NCI-H345 (cell line): ENCODE measurements at places on chromosomes 16 and 17.

DNA sequence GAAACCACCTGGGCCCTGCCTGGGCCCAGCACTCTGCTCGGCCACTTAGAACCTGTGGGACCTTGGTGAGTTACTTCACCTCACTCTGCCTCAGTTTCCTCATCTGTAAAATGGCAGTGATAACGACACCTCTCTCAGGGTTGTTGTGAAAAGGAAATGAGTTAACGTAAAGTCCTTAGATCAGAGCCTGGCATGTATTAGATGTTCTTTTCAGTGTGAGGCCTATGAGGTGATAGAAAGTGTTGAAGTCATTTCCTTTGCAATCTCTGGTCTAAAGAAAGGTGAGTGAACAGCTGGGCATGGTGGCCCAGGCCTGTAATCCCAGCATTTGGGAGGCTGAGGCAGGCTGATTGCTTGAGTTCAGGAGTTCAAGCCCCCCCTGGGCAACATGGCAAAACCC is 51.7 kb upstream of the LGALS9 start:
- no peak for DNase-seq

DNA sequence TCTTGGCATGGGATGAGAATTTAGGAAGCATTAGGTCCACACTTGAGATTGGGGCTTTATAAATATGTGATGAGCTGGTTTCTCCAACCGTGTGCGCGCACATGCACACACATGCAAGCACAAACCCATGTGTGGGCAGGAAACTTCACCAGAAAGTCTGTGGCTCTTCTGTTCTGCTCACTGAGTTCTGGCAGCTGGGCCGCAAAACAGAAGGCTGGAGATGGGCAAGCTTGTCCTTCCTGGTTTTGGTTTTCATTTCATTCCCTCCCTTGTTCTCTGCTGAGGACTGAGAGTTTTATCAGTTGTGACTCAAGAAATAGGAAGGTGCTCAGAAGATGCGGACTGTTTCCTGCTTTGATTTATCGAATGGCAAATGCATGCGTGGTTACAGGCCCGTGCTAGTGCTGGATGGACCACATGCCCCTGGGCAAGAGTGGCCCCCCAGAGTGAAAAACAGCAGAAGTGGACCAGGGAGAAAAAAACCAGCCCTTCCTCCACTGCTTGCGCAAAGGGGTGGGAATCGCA is 14.1 kb downstream of the MAP3K14 start:
- no peak for DNase-seq

GRCh38 chr17:72816406-72816805 is 276.1 kb downstream of the SLC39A11 start:
- no peak for DNase-seq

DNA sequence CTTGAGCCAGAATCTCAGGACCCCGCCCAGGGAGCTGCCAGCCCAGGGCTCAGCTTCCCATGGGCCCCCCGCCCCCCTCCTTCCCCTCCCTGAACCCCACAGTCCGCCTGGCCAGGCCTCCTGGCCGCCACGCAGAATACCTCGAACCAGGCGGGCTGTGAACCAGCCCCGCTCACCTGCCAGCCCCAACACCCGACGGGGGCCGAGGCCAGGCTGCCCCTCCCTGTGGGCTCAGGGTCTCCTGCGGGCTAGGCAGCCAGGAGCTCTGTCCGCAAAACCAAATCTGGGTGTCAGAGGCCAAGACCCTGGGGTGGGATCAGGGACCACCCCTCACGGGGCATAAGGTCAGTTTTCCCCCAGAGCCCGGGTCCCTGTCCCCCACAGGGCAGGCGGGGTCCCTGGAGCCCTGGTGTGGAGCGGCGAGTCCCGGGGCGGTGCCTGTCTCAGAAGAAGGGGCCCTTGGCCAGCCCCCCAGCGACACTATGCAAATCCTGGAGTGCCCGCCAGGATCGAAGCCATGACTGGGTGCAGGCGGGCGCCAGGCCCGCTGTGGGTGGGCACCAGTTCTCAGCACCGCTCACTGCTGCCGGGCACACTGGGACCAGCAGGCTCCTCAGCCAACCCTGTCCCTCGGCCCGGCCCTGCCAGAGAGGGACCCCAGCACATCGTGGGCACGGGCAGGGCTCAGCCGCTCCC is 6.4 kb upstream of the PRR35 start:
- DNase-seq = no peak

DNA sequence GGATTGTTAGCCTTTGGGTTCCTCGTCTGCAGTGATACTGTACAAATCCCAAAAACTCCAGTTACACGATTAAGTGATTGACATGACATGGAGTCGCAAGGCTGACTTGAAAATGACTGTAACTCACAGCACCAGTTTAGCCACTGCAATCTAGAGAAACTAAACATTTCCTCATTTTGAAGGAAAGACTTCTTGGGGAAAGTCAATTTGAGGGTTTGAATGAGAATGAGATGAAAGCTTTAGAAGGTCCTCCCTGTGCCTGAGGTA is 4.8 kb downstream of the BANP start:
- no peak for DNase-seq

DNA sequence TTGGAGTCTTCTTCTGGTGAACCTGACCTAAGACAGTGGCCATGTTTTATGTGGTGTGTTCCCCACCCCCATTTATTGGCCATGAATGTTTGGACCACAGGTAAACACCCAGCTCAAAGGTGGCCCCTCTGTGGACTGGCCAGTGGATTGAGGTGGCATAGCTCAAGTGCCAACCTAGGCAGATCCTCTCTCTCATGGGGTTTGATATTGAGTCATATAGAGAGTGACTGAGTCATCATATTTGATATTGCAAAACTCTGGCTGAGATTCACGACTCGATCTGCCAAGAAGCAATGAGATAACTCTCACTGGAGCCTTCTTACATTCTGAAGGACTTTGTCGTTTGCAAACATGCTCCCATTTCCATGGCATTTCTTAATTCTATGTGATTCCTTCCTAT is 10.5 kb upstream of the TEKT3 start:
- no peak for DNase-seq

DNA sequence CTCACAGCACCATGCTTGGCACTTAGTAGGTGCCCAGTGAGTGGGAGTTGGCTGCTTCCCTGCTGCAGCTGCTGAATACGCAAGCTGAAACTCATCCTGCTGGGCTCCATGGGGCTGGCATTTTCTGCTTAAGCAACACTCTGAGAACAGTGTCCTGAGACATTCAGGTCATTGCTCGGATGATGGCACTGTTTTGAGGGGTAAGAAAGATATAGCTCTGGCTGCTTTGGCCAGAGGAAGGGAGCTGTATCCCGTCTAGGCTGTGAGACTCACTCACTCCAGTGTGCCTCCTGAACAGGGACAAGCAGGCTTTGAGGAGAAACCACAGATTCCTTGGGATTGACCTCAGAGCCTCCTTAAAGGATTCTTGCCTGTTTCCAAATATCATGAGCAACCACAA is 120.5 kb downstream of the CLEC16A start:
- DNase-seq = no peak

DNA sequence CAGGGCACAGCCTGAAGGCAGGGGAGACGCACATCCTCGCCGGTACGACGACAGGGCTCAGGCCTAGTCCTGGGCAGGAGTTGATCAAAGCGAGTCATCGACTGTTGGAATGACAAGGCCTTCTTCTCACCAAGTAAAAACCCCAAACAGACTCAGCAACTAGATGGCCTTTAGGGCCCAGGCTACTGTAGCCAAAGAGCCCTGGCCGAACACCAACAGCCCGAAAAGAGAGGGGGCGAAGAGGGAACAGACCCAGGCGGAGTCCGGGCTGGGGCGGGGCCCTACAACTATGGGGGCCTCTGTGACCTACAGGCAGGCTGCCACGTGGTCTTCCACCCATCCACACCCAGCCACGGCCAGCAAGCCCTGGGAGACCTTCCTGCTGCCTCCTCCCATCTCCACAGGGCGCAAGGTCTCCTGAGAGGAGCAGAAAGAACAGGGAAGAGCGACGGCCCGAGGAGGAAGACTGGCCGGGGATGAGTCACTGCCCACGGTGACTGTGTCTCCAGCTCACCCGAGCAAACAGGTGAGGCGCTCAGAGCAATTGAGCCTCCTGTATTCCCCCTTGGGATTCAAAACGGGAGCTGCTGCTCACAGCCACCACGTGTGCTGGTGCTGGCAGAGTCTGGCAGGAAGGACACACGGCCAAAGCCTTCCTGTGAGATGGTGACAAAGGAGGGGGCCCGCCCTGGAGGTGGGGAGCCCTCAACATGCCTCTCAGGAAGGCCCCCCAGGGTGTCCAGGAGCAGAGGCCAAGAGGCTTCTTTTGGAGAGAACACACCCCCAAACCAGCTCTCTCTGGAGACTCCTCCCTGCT is 17.7 kb downstream of the SLC16A3 start:
- DNase-seq = no peak

- DNase-seq = no peak
Observed at GRCh38 chr17:6212766-6213165, 142.6 kb downstream of the WSCD1 start.

- DNase-seq = no peak
Observed at GRCh38 chr17:39229274-39229913, 3.6 kb upstream of the STAC2 start.
